ENCODE measurements at places on chromosomes 4 and X.
A peak's percentile ranks its signal among the peaks of the same experiment; 100 is the strongest.

- DNase-seq: peak; percentile 50
These were observed at the start of gene SUV39H1 for GRCh38 chrX:48696301-48696908. Gene SUV39H1 (plus strand): TSS chrX:48696734. CDS start chrX:48696785, 51 bp downstream.

DNA sequence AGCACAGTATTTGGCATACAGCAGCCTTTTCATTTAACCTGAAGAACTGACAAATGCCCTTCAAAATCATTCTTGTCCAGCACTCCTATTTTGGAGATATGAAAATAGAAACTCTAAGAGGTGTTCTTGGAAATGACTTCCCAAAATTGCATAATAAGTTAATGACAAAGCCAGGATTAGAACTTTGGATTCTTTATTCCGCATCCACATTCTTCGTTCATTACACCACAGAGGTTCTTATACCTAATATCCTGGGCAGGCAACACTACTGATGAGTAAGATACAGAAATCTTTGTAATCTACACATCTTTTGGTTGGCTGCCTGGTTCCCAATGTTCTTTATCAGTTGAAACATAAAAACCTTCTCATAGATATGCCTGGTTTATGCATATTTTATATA, 5.9 kb downstream of the COL25A1 start:
- DNase-seq: no peak

DNA sequence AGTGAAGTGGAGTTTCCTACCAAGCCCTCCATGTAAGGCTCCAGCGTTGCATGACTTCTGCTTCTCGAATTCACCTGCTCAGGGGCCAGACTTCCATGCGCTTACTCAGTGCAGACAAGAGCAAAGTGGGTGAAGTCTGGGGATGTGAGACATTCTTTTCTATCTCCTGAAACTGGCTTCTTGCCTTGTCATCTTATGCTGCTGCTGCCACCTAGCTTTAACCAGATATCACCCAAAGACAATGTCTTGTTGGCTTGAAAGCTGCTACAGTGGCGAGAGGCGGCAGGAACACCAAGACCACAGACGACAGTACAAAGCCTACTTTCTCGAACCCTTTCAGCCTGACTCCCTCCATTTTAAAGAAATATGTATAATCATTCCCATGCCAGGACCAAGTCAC, 103.6 kb upstream of the ADGRG2 start:
- no peak for DNase-seq

GRCh38 chr4:70855464-70855863, 15.8 kb upstream of the GRSF1 start:
- DNase-seq: no peak

- peak; percentile 36 for DNase-seq
These were observed at the start of gene TSC22D3 for GRCh38 chrX:107775734-107776511. Gene TSC22D3 (minus strand): TSS chrX:107775787. CDS start chrX:107775419, 368 bp downstream.

Measured in activated CD4-positive, alpha-beta T cell treated with anti-CD3 and anti-CD28 coated beads, Interleukin-2, amount 50 U/mL, for 24 hours (primary cell).